ENCODE measurements at places on chromosomes 6 and 20.

DNA sequence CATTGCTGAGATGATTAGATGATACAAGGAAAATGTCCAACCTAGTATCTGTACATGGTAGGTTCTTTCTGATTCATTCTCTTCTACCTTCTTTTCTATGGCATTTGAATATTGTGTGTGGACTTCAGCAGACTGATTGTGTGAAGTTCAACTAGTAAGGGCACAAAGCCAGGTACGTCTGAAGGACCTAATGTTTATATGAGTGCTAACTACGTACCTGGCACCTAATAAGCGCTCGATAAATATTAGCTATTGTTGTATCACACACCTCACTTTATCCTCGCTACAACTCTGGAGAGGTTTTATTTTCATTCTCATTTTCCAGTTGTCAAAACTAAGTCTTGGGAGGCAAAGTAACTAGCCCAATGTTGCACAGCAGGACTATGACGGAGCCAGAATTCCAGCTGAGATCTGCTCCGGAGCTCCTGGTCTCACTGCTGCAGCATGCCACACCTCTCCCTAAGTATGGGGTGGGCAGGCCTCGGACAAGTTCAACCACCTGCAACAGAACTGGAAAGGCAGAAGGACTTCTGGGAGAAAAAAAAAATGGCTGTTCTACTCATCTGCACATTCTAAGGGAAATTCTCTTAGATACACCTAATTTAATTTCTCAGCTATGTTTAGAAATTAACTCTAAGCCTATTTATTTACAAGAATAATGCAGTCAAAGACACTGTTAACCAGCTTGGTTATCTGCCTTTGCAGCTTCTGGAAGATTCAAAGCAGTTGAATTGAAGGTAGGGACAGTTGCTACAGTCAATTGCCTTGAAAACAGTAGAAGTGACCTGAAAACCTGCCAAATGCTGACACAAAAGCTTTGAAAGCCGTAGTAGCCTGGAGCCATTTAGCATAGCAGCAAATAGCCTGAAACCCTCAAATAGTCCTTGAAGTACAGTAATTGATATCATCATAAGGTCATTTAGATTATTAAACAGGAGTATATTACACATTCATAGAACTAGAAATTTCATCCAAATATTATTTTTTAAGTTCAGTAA lies 165.0 kb downstream of the PDE7B start:
- no peak for DNase-seq

GRCh38 chr20:48635791-48636267 lies 192.0 kb downstream of the PREX1 start:
- DNase-seq, result peak; percentile 16

- no peak for DNase-seq
Measured at GRCh38 chr6:137816133-137816579, 50.9 kb upstream of the TNFAIP3 start.

DNA sequence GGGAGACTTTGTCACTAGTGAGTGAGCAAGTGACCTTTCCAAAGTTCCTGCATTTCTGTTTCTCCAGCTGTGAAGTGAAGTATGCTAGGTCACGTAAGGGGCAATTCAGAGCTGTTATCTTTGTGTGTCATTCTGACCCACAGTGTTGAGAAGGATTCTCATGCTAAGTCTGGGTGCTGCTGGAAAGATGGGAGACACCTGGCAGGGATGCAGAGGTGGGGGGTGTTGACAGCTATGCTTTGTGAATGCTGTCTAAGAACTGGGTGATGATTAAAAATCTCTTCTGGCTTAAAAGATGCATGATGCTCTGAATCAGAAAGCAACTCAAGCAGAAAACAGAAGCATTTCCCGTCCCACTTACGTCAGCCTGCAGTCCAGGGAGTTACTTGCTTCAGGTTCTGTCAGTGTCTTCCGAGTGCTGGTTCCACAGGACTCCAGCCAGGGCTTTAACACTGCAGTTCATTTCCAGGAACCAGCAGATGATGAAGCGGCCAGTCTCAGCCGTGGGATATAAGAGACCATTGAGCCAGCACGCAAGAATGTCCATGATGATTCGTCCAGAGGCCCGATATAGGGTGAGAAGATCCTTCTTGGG lies 30.9 kb upstream of the ASXL1 start:
- DNase-seq, result no peak

DNA sequence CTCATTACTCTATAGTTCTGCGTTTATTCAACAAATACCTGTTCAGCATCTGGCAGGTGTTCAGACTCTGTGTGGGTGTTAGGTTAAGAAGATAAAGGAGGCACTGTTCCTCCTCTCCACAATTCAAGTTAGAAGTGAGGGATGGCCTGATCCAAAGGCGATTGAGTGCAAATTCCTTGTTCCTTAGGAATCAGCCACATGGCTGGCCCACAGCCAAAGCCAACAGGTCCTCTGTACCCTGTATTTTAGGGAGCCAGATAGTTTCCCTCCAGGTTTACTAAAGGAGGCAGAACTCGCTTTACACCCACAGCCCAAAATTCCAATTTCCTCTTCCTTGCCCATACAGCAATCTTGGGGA lies 5.0 kb upstream of the CD40 start:
- DNase-seq, result no peak

GRCh38 chr6:36038120-36038876 lies 10.7 kb downstream of the MAPK14 start:
- DNase-seq, result no peak

DNA sequence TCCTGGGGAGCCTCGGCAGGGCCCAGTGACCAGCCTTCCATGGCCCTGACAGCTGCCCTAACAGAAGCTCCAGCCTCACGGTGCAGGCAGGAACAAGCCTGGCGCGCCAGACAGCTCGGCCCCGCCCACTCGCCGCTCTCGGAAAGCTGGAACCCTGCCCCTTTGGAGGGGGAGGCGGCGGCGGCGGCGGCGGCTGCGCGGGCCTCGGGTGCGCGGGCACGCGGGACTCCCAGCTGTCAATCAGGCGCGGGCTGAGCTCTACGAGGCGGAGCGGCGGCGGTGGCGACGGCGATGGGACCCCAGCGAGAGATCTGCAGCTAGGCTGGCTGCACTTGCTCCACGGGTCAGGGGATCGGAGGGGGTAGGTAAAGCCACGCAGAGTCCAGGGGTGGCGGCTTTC lies at the start of gene NRSN1:
Gene NRSN1 (plus strand): TSS at position 236 of the 400 bp plus-strand sequence. CDS start 8,113 bp downstream, outside the sequence.
- no peak for DNase-seq

- no peak for DNase-seq
Measured at GRCh38 chr6:79522609-79523008, 14.6 kb downstream of the LCA5 start.

DNA sequence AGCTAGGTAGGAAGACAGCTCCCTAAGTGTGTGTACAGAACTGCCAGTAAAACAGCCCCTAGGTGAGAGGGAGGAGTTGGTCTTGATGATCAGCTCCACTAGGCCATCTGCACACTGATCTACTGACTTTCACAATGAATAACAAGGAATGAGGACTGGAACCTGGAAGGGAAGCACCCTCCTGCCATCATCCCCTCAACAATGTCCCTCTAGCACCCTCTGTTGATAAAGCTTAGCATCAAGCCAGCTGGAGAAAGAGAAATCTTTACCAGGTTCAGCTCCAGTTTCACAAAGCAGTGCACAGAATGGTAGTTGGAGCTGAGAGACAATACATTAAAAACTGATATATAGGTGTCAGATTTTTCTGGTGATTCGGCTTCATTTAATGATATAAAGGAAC lies 57.2 kb upstream of the IRAK1BP1 start:
- DNase-seq, result no peak

- DNase-seq, result no peak
Measured at GRCh38 chr6:26053992-26054780, 33.0 kb upstream of the HFE start.

DNA sequence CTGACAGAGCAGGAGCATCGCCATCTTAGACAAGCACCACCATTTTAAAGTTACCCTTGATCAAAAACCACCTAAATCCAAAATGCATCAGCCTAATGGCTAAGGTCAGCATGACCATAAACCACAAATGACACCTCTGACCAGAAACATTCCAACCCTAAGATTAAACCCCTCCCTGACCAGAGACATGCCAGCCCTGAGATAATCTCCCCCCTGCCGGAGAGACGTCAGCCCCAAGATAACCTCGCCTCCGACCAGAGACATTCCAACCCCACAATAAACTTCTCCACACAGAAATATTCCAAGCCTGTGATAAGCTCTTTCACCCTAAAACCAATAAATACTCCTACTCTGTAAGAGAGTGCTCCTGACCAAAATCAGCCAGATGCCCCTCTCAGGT lies 53.5 kb downstream of the PXDC1 start:
- DNase-seq, result no peak

- DNase-seq, result no peak
Measured at GRCh38 chr6:26029857-26030653, 57.2 kb upstream of the HFE start.

DNA sequence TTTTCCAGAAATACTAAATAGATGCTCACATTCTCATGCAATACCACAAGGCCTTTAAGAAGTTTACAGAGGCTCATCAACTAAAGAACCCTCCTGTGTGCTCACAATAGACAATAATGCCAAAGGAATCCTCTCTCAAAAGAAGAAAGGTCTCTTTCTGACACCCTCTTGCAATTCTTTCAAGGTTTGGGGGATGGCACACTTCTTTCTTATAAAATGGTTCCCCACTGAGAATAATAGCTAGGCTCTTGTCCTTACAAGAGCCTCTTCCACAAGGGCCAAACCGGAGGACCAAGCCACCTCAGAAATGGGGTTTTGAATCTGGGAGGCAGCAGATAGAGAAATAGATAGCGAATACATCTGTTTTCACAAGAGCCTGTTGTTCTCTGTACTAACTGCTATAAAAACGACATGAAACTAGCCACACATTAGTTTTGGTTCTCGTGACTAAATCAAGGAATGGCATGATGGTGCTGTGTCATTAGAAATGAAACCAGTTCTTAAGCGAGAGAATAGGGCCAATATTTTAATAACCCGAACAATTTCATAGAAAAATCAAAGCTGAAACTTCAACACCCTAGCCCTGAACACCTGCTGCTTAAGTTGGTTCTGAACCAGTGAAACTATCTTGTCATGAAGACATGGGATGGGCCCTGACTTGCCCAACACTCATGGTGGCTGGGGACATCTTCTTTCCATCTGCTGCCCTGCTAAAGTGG lies 81.1 kb downstream of the PRDM1 start:
- no peak for DNase-seq

- no peak for DNase-seq
Measured at GRCh38 chr6:44471271-44471981, 83.9 kb downstream of the CDC5L start.

GRCh38 chr6:113846577-113846976 lies 10.6 kb upstream of the MARCKS start:
- no peak for DNase-seq

- no peak for DNase-seq
Measured at GRCh38 chr20:12966468-12967085, 42.2 kb upstream of the SPTLC3 start.

DNA sequence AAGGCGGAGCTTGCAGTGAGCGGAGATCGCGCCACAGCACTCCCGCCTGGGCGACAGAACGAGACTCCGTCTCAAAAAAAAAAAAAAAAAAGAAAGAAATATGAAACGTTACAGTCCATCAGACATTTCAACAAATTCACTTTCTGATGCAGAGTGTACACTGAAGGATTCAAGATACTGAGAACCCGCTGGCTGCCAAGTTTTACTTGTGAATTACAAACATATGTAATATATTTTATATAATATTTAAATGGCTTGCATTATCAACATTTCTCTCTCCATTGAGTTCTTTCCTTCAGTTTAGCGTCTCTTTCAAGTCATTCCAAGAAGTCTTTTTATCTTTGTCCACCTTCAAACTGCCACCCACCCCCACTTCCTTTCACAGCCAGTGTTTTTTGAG lies 240.9 kb upstream of the RNF217 start:
- DNase-seq, result no peak

DNA sequence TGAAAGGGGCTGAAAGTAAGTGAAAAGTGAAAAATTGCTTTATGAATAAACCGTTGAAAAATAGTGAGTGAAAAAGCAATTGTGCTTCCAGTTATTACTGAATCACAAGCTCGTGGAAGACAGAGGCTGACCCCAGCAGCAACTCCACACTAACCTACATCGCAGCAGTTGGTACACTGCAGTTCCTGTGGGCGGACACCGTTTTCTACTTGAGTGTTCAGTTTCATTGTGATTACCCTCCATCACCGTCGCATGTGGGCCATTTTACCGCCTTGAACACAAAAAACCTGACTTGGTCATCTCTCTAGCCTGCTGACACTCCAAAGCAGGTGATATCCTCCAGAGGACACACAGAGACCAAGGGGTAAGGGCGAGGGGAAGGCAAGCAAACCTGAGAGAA lies 28.4 kb downstream of the PRDM1 start:
- DNase-seq, result no peak

- DNase-seq, result no peak
Measured at GRCh38 chr20:50469176-50469723, 40.9 kb upstream of the PTPN1 start.

DNA sequence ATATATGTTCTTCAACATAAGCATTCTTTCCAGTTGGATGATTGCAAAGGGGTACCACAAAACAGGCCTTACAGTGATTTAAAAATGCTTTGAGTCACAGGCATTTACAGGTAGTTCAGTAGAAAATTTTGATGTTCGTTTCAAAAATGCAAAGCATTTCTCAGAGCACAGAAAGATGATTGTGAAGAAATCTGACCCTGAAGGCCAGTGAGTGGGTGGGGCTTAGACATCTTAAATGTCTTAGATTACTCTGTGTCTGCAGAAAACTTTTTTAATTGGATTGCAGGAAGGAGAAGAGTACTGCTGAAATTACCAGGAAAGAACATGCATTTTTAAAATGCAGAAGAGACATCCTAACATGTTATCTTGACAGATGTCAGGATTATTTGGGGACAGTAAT lies 268.3 kb downstream of the CDKAL1 start:
- no peak for DNase-seq

- no peak for DNase-seq
Measured at GRCh38 chr20:60334911-60335310, 376.7 kb downstream of the CDH26 start.

- DNase-seq, result no peak
Measured at GRCh38 chr20:48148916-48149672, 363.8 kb upstream of the SULF2 start.

DNA sequence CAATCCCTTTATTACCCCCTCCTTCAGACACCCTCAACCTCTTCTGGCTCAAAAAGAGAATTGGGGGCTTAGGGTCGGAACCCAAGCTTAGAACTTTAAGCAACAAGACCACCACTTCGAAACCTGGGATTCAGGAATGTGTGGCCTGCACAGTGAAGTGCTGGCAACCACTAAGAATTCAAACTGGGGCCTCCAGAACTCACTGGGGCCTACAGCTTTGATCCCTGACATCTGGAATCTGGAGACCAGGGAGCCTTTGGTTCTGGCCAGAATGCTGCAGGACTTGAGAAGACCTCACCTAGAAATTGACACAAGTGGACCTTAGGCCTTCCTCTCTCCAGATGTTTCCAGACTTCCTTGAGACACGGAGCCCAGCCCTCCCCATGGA lies 2.2 kb downstream of the TNF start:
- DNase-seq, result no peak

GRCh38 chr6:40986921-40987819 lies 51.9 kb downstream of the UNC5CL start:
- no peak for DNase-seq

- DNase-seq, result no peak
Measured at GRCh38 chr20:63287697-63288580, 5.0 kb upstream of the COL20A1 start.

- DNase-seq, result no peak
Measured at GRCh38 chr6:25579902-25580495, 72.0 kb upstream of the SCGN start.

GRCh38 chr6:107670792-107671199 lies 153.3 kb downstream of the SCML4 start:
- DNase-seq, result no peak

All from stimulated activated CD8-positive, alpha-beta memory T cell treated with anti-CD3 and anti-CD28 coated beads, Interleukin-12 subunit alpha, Interleukin-12 subunit beta, amount 100 ng/mL, for 4 hours (primary cell).